Foreskin keratinocyte (primary cell): ENCODE measurements at places on chromosomes 4 and X. TPM values are rescaled to one million over a fixed set of nuclear protein-coding genes. Genes with fewer than 3 reads are reported as not detected.

The VMA21 gene
- 42.8 and 44.0 TPM in 2 replicates for total RNA-seq

The ARSJ gene
- total RNA-seq = 11.1 and 13.9 TPM in 2 replicates

The RS1 gene
- not detected in 2 replicates for total RNA-seq

The ARHGAP6 gene
- 0.11 TPM in 1 of 2 replicates, not detected in the other for total RNA-seq

The TSPAN5 gene
- 46.6 and 51.9 TPM in 2 replicates for total RNA-seq

The CCDC120 gene
- total RNA-seq = 5.9 and 8.0 TPM in 2 replicates

The QDPR gene
- total RNA-seq = 16.9 and 27.2 TPM in 2 replicates

The SPCS3 gene
- total RNA-seq = 96.6 and 97.4 TPM in 2 replicates

The PF4V1 gene
- total RNA-seq = not detected in 2 replicates

The GPR50 gene
- not detected in 2 replicates for total RNA-seq
